ENCODE measurements at places on chromosomes 12 and 14. TPM values are rescaled to one million over a fixed set of nuclear protein-coding genes. Genes with fewer than 3 reads are reported as not detected.

- H3K27me3 ChIP-seq = no peaks in the 10 kb centered on the region
- DNase-seq = no peak
- H3K4me3 ChIP-seq = no peak overlapping the region
Observed at GRCh38 chr14:84807673-84808072, 722.3 kb upstream of the FLRT2 start.

GRCh38 chr14:102221026-102221425 lies 81.3 kb downstream of the WDR20 start:
- H3K36me3 ChIP-seq = no peaks in the 10 kb centered on the region
- H3K27ac ChIP-seq = no peak overlapping the region
- DNase-seq = no peak
- no peaks in the 10 kb centered on the region for H3K4me1 ChIP-seq
- no peak overlapping the region for H3K4me3 ChIP-seq

DNA sequence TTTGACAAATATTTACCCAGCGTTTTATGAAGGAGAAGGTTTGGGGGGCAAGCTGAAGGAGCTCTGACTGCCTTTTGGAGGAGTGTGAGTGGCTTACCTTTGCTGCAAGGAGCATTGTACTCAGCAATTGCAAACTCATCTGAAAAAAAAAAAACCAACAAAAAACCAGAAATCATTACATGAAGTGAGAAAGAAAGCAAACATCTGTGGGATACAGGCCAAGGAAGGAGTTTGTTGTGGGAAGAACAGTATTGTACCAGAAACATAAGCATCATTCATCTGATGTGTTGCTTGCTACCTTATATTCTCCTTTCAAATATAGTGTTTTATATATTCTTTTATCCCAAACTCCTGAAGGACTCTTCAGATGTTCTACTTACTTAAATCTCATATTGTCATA lies 47.6 kb downstream of the A2M start:
- H3K27me3 ChIP-seq = 0 out of 2 replicates have a peak, but pooled peaks cover 3% of the 10 kb centered on the region
- no peaks in the 10 kb centered on the region for H3K36me3 ChIP-seq
- DNase-seq = no peak
- H3K27ac ChIP-seq = no peak overlapping the region

- H3K27me3 ChIP-seq = no peaks in the 10 kb centered on the region
- DNase-seq = no peak
- no peaks in the 10 kb centered on the region for H3K4me1 ChIP-seq
Observed at GRCh38 chr12:77535734-77536133, 295.0 kb upstream of the NAV3 start.

GRCh38 chr12:11563785-11564739 lies 85.4 kb upstream of the ETV6 start:
- no peaks in the 10 kb centered on the region for H3K4me1 ChIP-seq
- no peak for DNase-seq
- peaks cover 3% of the 10 kb centered on the region for H3K27me3 ChIP-seq
- H3K4me3 ChIP-seq = no peak overlapping the region

DNA sequence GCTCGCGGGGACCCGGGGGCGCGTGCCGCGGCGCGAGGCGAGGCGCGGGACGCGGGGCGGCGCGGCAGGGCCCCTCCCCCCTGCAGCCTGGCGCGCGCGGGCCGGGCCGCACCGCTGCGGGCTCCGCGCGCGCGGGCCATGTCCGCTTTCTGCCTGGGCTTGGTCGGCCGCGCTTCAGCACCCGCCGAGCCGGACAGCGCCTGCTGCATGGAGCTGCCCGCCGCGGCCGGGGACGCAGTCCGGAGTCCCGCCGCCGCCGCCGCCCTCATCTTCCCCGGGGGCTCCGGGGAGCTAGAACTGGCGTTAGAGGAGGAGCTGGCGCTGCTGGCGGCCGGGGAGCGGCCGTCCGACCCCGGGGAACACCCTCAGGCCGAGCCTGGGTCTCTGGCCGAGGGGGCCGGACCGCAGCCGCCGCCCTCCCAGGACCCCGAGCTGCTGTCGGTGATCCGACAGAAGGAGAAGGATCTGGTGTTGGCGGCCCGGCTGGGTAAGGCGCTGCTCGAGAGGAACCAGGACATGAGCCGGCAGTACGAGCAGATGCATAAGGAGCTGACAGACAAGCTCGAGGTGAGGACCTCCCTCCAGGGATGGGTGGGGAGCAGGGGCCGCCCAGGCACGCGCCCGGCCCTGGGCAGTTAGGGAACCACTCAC lies 820 bp downstream of the BICDL1 start:
- no peaks in the 10 kb centered on the region for H3K36me3 ChIP-seq
- peak overlapping the region; percentile 60 for H3K4me3 ChIP-seq
- H3K4me1 ChIP-seq = peaks cover 11% of the 10 kb centered on the region
- no peak for DNase-seq
- H3K27ac ChIP-seq = no peak overlapping the region
- H3K27me3 ChIP-seq = peaks cover 3% of the 10 kb centered on the region

DNA sequence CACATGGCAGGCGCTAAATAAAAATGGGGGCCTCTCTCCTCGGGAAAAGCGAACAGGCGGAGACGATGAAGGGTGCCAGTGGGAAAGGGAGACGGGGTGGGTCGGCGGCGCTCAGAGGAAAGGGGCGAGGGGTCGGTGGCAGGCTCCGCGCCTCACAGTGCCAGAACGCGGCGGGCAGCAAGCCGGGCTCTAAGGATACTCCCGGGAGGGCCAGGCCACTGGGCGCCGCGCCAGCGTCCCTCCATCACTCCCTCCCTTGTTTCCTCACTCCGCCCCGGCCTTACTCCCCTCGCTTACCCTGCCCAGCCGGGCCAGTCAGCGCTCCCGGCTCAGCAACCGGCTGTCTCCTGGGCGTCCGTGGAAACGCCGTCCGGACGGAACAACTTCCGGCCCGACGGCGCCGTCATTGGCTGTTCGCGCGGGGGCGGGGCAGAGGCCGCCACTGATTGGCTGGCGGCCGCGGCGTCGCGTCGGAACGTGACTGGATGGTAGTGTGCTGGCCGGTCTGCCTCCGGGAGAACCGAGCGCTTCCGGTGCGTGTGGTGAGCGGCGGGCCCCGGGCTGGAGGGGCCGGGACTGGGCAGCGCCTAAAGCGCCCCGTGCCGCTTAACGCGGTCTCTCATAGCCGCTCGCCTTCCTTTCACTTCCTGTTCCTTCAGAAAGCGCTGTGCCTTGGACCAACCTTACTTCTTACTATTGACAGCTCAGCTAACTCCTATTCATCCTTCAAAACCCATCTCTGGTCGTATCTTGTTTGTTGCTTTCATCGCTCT lies 53.0 kb downstream of the SLC25A47 start:
- peak within 1 kb of the TSS; percentile 88 for H3K27ac ChIP-seq
- H3K4me1 ChIP-seq = no peaks in the 10 kb centered on the region
- H3K27me3 ChIP-seq = no peaks in the 10 kb centered on the region
- H3K36me3 ChIP-seq = peaks cover 6% of the 10 kb centered on the region

DNA sequence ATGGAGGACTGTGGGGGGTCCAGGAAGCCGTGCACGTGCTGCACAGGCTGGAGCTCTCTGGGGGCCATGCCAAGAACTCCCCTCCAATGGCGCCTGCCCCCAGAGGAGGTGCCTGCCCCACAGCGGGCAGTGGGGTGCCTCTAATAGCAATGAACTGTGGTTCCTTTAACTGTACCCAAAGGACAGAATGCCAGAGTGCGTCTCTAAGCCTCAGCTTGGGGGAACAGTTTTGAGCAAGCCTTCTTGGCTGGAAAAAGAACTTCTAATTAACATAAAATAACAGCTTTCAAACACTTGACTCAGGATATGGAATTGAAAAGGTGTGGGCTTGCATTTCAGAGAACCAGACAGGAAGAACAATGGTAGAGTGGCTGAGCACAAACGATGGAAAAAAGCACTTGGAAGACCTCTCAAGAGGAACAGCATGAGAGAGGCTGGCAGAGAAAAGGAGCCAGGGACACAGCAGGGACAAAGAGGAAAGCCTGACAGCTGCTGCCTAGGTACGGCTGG lies 195.6 kb downstream of the TTC7B start:
- no peaks in the 10 kb centered on the region for H3K4me1 ChIP-seq
- H3K27me3 ChIP-seq = no peaks in the 10 kb centered on the region
- no peak overlapping the region for H3K4me3 ChIP-seq
- no peak for DNase-seq

GRCh38 chr12:32706335-32707024 lies 27.4 kb downstream of the DNM1L start:
- peaks cover 14% of the 10 kb centered on the region for H3K36me3 ChIP-seq
- no peaks in the 10 kb centered on the region for H3K4me1 ChIP-seq
- H3K27ac ChIP-seq = no peak overlapping the region
- no peak for DNase-seq
- H3K27me3 ChIP-seq = no peaks in the 10 kb centered on the region
- no peak overlapping the region for H3K4me3 ChIP-seq

GRCh38 chr14:74400919-74401503 lies 25.0 kb downstream of the SYNDIG1L start:
- DNase-seq = no peak
- no peaks in the 10 kb centered on the region for H3K36me3 ChIP-seq
- no peak overlapping the region for H3K27ac ChIP-seq
- H3K27me3 ChIP-seq = no peaks in the 10 kb centered on the region
- H3K4me3 ChIP-seq = no peak overlapping the region

The RILPL2 gene
- 5.4 TPM for total RNA-seq

The SLC8A3 gene
- total RNA-seq = not detected

- H3K27me3 ChIP-seq = no peaks in the 10 kb centered on the region
- H3K4me1 ChIP-seq = no peaks in the 10 kb centered on the region
- no peaks in the 10 kb centered on the region for H3K36me3 ChIP-seq
Observed at GRCh38 chr14:31480156-31480555, 7.7 kb downstream of the GPR33 start.

The CLEC6A gene
- not detected for total RNA-seq

GRCh38 chr12:126869644-126870043 lies 1397.3 kb upstream of the TMEM132C start:
- no peak overlapping the region for H3K27ac ChIP-seq
- no peak for DNase-seq
- H3K27me3 ChIP-seq = no peaks in the 10 kb centered on the region
- H3K4me3 ChIP-seq = no peak overlapping the region
- no peaks in the 10 kb centered on the region for H3K36me3 ChIP-seq

DNA sequence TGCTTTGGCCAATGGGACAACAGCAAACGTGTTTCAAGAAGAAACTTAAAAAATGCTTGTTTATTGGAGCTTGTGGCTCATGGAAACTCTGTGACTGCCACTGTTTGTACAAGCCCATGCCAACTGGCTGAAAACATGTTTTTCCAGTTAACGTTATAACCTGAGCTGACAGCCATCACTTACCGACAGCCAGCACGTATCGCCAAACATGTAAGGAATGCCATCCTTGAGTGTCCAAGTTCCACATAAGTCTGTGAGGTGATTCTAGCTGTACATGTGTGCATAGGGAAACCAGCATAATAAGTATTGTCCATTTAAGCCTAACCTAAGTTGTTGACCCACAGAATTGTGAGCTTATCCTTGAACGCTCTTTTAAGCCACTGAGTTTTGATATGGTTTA lies 596.9 kb downstream of the TRHDE start:
- no peaks in the 10 kb centered on the region for H3K36me3 ChIP-seq
- H3K27ac ChIP-seq = no peak overlapping the region
- H3K4me1 ChIP-seq = no peaks in the 10 kb centered on the region
- DNase-seq = no peak
- H3K27me3 ChIP-seq = no peaks in the 10 kb centered on the region
- H3K4me3 ChIP-seq = no peak overlapping the region

- H3K27ac ChIP-seq = no peak overlapping the region
- no peaks in the 10 kb centered on the region for H3K36me3 ChIP-seq
- no peaks in the 10 kb centered on the region for H3K27me3 ChIP-seq
- H3K4me1 ChIP-seq = no peaks in the 10 kb centered on the region
- no peak overlapping the region for H3K4me3 ChIP-seq
Observed at GRCh38 chr12:57654042-57654441, 21.0 kb upstream of the B4GALNT1 start.

The LALBA gene
- not detected for total RNA-seq

- no peaks in the 10 kb centered on the region for H3K4me1 ChIP-seq
- DNase-seq = no peak
- no peaks in the 10 kb centered on the region for H3K27me3 ChIP-seq
- no peak overlapping the region for H3K27ac ChIP-seq
Observed at GRCh38 chr12:122452701-122453285, 30.3 kb upstream of the CLIP1 start.

The OR6C3 gene
- total RNA-seq = not detected

The CCDC196 gene
- total RNA-seq = not detected

DNA sequence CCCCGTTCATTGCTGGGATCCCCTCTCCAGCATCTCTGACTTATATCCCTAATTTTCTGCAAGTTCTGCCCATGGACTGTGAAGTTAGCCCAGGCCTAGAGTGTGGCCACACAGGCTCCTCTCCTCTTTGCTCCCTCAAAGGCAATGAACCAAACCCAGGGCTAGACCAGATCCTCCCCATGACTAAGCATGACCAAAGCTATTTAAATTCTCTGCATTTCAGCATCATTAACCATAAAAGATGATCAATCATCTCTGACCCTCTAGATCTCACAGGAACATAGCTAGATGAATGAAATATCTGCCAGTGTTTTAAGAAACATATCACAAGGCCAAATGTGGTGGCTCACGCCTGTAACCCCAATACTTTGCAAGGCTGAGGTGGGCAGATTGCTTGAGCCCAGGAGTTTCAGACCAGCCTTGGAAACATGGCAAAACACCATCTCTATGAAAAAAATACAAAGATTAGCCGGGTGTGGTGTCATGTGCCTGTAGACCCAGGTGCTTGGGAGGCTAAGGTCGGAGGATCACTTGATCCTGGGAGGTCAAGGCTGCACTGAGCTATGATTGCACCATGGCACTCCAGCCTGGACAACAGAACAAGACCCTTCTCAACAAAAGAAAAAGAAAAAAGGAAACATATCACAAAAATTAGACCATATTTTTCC lies 2.2 kb upstream of the KRT3 start:
- H3K27me3 ChIP-seq = no peaks in the 10 kb centered on the region
- H3K36me3 ChIP-seq = no peaks in the 10 kb centered on the region
- no peak for DNase-seq
- no peak overlapping the region for H3K27ac ChIP-seq
- peaks cover 9% of the 10 kb centered on the region for H3K4me1 ChIP-seq
- no peak overlapping the region for H3K4me3 ChIP-seq

DNA sequence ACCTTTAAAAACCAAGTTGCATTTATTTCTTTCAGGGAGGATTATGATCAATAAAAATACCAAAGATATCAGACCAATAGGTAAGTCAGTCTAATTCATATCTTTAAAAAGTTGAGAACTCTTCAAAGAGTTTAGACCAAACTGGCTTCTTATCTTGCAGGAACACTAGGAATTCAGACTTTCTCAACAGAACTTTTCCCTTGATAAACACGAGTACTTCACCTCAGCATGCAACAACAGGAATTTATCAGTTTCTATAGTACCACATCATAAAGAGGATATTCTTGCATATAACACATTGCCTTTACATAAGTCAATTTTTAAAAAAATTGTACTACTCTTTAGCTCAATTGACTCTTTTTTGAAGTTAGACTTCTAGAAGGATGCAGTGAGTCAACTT lies 68.2 kb downstream of the DNAI7 start:
- no peaks in the 10 kb centered on the region for H3K4me1 ChIP-seq
- no peak overlapping the region for H3K27ac ChIP-seq
- DNase-seq = no peak

The HOTAIR gene
- 31.7 TPM for total RNA-seq

Measured in Panc1 (cell line).